ENCODE measurements at places on chromosomes 5 and 9.

DNA sequence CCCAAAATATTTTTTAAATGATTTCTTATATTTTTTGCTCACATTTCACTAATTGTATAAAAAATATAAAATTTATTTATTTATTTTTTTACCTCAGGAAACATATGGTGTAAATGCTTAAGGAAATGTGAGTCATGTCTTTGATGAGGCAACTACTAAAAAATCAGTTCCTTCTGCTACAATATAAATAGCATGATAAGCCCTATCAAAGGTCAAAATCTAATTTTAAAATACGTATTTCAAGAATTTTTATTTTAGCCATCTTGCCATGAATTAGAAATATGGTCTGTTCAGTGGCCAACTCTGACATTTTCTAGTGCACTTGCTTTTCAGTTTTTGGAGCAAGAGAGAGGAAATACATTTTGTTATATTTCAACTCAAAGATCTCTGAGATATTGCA, 50.5 kb downstream of the PDE4D start:
- DNase-seq = no peak

DNA sequence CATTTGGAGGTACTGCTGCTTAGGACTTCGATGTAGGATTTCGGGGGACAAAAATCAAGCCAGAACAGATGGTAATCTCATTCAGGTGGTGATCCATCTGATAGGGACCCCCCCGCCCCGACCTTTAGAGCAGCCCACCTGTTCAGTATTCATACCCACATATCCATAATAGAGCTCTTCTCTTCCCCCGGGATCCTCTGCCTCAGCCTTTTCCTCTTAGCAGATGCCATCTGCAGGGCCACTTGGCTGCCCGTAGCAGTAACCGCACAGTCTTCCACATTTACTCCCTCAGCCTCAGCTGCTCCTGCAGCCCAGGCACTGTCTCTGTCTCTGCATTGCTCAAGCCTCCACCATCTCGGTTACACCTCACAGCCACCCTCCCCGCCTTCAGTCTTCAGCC, 65.8 kb upstream of the RARS1 start:
- no peak for DNase-seq

DNA sequence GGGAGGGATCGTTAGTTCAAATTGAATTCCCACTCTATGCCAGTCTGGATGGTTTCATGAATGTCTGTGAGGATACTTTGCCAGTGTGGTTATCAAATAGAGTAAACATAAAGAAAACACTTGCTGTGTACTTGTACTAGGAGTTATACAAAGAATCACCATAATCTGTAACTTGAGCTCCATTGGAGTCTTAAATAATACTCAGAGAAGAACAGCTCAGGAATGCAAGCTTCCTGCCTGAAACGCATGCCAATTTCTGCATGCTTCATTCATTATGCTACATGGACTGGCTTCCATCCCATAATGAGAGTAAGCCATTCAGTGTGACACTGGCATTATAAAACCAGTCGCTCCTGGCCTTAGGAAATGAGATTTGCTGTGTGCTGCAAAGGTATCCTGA, 351.4 kb downstream of the SEMA5A start:
- no peak for DNase-seq

GRCh38 chr5:172274951-172275753, 8.4 kb downstream of the UBTD2 start:
- no peak for DNase-seq

- DNase-seq = no peak
Measured at GRCh38 chr5:83375049-83375745, 96.3 kb upstream of the VCAN start.

DNA sequence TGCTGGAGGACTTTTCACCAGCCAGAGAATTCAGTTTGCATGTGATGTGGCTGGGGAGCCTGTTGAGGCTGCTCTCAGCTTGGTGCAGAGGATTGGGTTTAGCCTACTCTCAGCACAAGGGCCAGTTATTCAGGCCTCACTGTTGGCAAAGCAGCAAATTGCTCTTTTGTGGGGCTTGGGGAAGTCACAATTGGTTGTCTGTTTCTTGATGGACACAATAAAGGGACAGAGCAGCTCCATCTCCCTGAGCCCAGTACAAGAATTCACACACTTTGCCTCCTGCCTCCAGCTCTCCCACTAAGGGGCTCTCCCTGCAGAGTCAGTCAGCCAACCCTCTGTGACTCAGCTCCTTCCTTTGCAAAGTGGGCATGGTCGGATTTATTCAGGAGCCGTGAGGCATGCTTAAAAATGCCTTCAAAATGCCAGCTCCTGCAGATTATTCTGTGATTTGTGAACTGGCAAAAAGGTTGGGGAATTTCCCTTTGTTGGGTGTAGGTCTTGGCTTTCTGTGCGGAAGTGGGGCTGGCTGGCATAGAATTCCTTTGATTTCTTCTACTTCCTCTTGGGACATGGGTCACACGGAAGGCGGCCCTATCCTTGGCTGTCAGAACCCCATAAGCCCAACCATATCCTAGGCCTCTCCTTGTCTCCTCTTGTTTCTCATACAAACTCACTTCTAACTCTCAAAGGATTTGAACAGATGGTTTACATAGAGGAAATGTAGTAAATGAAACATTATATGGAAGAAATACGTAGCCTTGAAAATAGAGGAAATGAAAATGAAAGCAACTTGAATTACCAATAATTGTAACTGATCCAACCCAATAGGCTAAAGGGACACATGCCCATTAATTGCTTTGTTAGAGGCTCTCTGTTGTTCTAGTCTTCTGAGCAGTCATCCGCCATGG, 118.7 kb upstream of the CD180 start:
- no peak for DNase-seq

- no peak for DNase-seq
Measured at GRCh38 chr9:116124472-116125040, 29.0 kb upstream of the PAPPA start.

- DNase-seq = no peak
Measured at GRCh38 chr5:179464631-179465030, 85.7 kb upstream of the RUFY1 start.

DNA sequence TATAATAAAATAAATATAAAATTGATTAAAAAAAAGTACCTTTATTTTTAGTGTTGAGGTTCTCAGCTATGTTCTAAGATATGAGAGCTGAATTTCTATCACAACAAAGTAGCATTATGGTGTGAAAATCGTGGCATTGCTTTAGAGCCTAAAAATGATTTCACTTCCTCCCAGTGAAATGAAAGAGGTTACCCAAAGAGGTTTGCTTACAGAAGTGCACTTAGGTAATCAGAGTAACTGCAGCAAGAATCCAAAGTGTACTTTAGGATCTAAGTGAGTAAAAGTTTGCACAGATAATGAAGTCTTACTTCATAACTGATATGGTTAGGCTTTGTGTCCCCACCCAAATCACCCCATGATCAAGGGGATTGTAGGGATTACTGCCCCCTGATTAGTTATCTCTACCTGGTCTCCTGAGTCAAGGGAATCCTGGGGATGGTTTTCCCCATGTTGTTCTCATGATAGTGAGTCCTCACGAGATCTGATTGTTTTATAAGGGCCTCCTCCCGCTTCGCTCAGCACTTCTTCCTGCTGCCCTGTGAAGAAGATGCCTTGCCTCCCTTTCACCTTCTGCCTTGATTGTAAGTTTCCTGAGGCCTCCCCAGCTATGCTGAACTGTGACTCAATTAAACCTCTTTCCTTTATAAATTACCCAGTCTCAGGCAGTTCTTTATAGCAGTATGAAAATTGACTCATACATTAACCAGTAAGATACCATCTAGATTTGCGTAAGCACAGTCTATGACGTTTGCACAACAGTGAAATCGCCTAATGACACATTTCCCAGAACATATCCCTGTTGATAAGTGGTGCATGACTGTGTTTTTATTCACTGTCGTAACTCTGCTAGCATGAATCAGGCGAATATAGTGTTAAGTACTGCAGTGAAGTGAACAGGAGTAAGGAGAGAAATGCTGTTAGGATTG, 40.3 kb upstream of the LRRC70 start:
- no peak for DNase-seq

- no peak for DNase-seq
Measured at GRCh38 chr9:77475641-77476473, 172.3 kb downstream of the GNA14 start.

DNA sequence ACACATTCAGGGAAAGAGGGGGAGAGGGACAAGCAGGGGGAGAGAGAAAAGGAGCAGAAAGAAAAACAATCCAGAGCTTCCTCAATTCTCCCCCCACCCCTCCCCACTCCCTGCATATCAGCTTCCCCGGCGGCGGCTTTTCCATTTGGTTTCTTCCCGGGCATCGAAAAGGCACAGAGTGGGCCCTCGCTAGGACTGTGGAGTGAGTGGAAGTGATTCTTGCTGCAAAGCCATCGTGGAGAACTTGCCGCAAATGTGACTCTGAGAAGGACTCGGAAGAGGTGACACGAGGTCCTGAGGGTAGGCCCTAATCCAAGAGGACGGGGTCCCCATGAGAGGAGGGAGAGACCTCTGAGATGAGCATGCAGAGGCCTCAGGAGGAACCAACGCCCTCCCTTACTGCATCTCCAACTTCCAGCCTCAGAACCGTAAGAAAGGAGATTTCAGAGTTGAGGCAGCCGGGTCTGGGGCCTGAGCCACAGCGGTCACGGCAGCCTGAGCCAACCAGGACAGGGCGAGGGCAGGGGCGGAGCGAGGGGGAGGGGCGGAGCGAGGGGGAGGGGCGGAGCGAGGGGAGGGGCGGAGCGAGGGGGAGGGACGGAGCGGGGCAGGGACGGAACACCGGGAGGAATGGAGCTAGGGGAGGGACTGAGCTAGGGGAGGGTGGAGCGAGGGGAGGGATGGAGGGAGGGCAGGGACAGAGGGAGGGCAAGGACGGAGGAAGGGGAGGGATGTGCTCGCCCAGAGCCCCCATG, 21.2 kb upstream of the SARDH start:
- no peak for DNase-seq

GRCh38 chr5:14851999-14852526, 19.5 kb downstream of the ANKH start:
- DNase-seq = no peak

GRCh38 chr5:65925601-65926275, 637 bp upstream of the ERBIN start:
- peak; percentile 82 for DNase-seq

GRCh38 chr5:10576121-10576789, 12.4 kb downstream of the ANKRD33B start:
- DNase-seq = no peak

GRCh38 chr9:69420611-69421270, 95.7 kb downstream of the ENTREP1 start:
- no peak for DNase-seq

- no peak for DNase-seq
Measured at GRCh38 chr9:114513055-114513958, 8.0 kb upstream of the WHRN start.

- DNase-seq = no peak
Measured at GRCh38 chr5:73198833-73199592, 26.0 kb downstream of the TMEM174 start.

GRCh38 chr9:90815944-90816357, 14.3 kb downstream of the SYK start:
- DNase-seq = no peak

DNA sequence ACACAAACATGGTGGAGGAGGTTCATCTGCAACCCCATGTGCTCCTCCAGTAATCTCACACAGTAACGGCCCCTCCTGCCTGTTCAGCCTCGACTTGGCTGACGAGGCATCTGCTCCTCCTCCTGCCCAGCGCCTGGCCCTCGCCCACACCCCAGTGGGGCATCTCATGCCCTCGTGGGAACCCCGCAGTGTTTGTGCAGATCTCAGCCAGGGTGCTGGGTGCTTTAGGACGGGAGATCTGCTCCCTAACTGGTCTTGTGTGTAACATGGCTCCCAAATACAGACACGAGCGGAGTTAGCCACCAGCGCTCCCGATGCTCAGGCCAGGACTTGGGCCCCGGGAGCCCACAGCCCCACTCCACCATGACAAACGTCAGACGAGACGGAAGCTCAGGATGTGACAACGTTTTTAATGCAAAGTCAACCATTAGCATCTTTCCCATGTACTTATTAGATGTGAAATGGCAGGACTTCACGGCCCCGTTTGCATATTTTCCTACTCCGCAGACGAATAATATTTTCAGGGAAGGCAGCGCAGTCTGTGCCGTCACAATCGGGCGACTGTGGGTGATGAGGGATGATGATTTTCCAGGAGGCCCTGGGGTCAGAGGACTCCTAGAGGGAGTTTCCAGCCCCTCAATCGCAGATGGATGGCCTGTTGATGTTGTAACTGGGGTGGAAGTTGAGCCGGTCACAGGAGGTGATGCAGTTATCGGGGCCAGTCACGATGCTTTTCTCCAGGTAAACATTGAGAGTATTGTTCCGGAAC, 5.5 kb upstream of the MRPS2 start:
- DNase-seq = no peak

DNA sequence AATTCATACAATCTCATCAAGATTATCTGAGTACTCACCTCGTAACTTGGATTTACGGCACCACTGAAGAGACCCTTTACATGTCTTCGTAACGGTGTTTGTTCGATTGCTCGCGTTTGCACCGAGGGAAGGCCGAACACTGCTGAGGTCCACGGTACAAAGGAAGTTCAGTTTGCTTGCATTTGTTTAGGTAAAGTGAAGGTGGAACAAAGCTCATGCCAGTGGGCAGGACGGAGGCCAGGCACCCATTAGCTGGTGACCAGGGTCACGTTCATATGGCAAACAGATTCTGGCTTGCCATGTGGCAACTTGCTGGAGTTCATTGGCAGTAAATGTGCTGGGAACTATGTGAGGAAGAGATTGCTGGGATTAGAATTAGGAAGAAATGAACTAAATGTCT, 164.8 kb downstream of the MACROH2A1 start:
- DNase-seq = no peak

DNA sequence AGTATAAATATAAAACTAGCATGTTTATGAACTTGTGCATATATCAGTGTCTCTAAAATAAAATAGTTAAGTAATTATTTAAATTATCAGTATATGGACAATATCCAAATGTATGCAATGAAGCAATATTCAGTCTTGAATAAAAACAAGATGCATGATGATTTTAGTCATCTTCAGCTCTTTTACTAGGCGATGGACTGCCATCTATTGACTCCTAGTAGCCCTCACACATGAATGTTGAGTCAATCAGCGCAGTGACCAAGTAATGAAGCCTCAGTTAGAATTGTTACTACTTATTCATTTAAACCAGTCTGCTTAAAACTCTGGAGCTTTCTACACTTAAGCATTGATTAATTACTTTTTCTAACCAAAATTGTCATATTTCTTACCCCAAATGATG, 92.9 kb upstream of the GRHPR start:
- DNase-seq = peak; percentile 30

DNA sequence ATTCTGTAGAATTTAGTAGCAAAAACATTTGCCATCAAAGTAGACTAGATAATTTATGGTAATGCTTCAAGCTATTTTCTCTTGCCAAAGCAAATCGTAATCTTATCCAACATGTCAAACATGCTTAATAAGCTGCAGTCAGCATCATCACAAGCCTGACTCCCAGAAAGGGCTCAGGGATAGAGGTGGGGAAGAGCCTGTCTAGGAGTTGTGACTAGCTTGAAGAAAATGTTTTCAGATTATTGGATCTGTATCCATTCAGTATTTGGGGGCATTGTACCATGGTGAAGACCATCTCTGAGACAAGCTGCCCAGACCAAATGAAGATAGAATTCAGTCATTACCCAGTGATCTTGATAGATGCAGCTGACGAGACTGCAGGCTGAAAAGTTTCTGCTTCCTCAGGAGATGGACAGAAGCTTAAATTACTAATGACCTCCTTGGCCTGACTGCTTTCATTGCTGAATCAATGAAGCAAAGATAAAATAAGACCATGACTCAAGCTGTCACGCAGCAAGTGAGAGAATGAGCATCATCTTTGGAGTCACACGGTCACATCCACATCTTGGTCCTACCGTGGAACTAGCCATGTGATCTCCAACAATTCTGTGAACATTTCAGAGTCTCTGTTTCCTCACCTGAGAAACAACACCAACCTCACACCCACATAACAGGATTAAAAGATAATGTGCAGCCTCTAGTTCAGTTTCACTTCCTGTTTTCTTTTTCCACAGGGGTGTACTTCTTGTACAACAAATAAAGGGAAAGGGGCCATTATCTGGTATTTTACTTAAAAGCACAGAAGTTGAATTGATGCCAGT, 9.4 kb downstream of the ERAP2 start:
- DNase-seq = no peak
